ENCODE measurements at places on chromosomes 6 and 20. TPM values are rescaled to one million over a fixed set of nuclear protein-coding genes. Genes with fewer than 3 reads are reported as not detected.

Gene BPIFB3
- not detected for polyA plus RNA-seq

Gene VIP
- polyA plus RNA-seq = 1.7 TPM

Gene SEL1L2
- not detected for polyA plus RNA-seq

Gene CDH4
- 0.74 TPM for polyA plus RNA-seq

Gene APMAP
- polyA plus RNA-seq = 51.1 TPM

Gene ARMC12
- 0.91 TPM for polyA plus RNA-seq

Gene ZNF165
- polyA plus RNA-seq = 1.1 TPM

Data from muscle of back (tissue), 13 donors.